ENCODE measurements at places on chromosomes 2 and 18. TPM values are rescaled to one million over a fixed set of nuclear protein-coding genes. Genes with fewer than 3 reads are reported as not detected.

The HOXD3 gene
- total RNA-seq = not detected

GRCh38 chr2:148614322-148615049 lies 30.1 kb upstream of the EPC2 start:
- peak; percentile 67 for DNase-seq

DNA sequence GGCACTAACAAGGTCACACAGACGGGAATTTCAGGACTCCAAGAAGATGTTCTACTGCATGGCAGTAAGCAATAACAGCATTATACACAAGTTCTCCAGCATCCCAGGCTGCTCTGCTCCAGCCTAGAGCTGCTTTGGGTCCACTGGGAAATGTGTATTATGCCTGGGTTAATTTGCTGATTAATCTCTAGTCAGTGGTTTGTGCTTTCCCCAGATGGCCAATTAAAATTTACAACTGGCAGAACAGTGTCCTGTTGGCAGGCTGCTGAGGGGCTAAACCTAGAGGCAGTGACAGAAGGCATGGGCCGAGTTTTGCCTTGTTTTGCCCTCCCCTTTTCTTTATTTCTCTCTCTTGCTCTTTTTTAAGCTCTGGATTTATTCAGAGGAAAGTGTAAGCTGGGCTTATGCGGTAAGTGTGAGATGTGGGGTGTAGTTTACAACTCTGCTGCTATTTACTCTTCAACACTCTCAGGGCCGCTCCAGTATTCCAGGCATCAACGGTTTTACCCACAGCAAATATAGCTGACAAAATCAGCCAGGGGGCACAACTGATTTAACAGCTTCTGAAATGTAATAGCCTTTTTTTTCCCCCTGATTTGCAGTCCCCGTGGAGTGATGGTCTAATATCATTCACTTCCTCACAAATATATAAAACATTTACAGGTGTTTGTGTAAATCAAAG lies 348.0 kb downstream of the GPD2 start:
- no peak for DNase-seq

DNA sequence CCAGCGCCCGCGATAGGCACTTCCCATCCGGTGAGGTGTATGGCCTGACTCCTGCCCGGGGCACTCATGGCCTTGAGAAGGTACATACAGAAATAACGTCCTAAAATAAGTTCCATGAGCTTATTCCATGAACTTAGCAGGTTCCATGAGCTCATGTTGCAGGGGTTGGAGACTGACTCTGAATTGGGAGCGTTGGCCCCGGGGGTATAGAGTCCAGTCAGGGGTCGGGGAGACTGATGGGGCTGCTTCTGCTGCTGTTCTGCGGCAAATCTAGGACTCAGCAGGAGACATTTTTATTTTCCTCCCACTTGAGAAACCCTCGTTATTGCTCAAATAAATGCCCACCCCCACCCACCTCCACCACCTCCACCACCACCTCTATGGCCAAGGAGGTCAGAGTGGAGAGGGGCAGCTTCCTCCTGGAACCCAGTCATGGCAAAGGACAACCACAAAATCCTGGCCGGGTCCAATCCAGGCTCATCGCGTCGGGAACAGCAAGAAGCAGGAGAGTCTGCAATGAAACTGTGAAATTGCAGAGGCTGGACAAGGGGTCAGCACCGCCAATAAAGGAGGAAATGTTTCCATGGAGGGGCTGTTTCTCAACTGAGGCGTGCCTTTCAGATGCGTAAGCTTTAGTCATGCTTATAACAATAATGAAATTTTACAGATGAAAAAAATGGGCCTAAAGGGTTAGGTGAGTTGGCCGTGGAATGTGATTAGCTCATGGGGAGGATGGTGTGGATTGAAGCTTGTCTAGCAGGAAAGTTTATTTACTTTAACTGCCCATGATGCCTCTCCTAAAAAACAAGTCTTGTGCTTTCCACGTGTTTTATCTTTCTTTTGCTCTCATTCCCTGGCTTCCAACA lies 136.6 kb upstream of the ALKAL2 start:
- peak; percentile 39 for DNase-seq

All from activated CD4-positive, alpha-beta T cell treated with anti-CD3 and anti-CD28 coated beads, Interleukin-2, amount 10 ng/mL, durations not matched to agents 24 days and 14 days (primary cell).